NCI-H460 (cell line): ENCODE measurements at places on chromosomes 12 and 14. TPM values are rescaled to one million over a fixed set of nuclear protein-coding genes. Genes with fewer than 3 reads are reported as not detected.
A peak's percentile ranks its signal among the peaks of the same experiment; 100 is the strongest.

GRCh38 chr14:69214393-69214792 is 23.1 kb downstream of the EXD2 start:
- no peak for DNase-seq

DNA sequence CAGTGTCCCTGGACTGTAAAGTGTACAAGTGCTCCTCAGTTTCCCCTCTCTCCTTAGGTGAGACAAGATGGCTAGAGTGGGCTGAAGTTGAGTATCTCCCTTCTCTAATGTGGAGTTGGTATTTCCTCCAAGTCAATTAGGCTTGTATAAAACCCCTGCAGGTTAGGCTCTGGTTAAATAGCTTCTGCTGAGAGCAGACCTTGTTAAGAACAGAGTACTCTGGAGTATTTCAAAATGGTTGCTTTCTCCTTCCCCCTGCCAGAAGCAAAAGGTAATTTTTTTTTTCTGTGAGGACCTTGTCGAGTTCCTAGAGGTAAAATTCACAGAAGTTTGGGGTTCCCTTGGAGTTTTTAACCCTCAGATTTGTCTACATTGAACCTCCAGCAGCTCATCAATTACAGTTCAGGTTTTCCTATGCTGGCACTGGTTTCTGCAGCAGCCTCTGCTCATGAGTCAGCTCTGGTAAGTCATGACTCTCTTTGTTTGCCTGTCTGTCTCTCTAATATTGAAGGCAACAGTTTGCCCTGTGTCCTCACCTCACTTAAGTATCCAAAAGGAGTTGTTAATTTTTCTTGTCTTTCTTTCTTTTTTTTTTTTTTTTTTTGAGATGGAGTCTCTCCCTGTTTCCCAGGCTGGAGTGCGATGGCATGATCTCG is 27.8 kb upstream of the GLIPR1 start:
- DNase-seq: no peak

- no peak for DNase-seq
Measured at GRCh38 chr12:14853961-14854360, 10.6 kb upstream of the ART4 start.

- no peak for DNase-seq
Measured at GRCh38 chr12:128796439-128797118, 27.2 kb downstream of the SLC15A4 start.

DNA sequence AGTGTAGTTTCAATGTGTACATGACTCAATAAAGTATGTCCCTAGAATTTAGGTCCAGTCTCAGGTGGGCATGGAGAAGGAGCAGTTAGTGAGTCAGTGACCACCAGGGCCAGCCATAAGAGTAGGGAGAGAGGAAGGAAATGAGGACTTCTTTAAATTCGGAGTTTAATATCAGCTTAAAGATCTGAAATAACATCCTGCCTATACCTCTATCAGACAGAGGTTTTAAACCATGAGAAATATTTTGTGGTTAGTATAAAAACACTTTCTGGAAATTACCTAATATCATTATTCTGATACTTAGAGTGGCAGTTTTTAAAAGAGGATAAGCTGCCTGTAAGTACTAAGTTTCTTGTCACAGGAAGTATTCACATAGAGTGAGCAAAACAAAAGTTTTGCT is 61.7 kb upstream of the ST8SIA1 start:
- DNase-seq: no peak

FLVCR2 gene
- 0.23 and 0.62 TPM in 2 replicates for total RNA-seq

ESPL1 gene
- 12.3 and 15.7 TPM in 2 replicates for total RNA-seq

PKP2 gene
- total RNA-seq: 4.0 and 4.4 TPM in 2 replicates

TSPAN8 gene
- total RNA-seq: 39.5 and 39.6 TPM in 2 replicates

DNA sequence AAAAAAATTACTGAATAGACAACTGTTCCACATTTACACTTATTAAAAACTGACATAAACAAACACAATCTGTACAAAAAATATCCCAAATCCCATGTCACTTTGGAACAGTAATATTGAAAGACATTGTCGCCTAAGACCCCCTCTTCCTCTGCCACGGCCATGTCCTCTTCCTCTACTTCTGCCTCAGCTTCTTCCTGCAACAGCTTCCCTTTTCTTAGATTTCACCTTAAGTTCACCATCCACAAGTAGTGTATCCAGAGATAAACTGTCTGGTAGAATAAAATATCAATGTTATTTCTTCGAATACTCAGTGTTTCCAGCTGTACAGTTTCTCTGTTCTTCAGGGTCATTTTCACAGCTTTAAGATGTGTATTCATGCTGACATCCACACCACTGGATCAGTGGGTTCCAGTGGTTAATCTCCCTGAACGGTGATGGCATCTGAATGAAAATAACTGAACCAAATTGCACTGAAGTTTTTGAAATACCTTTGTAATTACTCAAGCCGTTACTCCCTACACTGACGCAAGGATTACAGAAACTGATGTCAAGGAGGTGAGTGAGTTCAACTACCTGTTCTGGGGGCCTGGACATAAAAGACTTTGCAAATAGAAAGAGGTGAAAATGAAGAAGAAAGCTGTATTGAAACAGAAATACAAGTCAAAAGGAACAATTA is 208.5 kb downstream of the C12orf50 start:
- peak; percentile 71 for DNase-seq

DNA sequence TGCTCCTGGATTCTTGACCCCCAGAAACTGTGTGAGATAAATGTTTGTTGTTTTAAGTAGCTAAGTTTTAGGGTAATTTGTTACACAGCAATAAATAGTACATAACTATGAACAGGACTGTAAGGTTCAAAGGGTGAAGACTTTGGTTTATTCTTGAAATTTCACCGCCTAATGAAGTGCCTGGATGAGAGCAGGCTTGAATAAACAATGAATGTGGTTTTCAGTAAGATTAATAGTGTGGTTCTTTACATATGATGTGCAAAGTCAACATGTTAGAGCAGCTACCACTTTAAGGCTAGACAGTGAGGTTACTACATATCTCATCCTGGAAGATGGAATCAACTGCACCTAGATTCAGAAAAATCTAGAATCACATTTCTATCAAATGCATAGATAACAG is 145.2 kb upstream of the BTG1 start:
- DNase-seq: no peak

DNA sequence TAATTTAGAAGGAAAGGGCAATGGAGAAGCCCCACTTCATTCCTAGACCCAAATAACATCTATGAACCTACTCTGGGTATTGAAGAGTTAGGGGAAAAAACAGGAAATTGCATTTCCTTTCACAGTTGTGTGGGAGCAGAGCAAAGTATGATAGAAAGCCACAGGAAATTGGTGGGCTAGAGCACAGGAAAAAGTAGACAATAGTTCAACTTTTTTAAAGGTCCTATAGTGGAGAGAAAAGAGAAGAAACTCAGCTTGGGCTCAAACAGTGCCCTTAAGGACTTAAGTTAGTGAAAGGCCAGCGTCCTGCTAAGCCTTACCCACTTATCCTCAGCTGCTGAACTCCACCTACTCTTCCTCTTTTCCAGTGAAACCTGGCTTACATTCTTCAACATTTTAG is 258.1 kb downstream of the DPY19L2 start:
- no peak for DNase-seq

DNA sequence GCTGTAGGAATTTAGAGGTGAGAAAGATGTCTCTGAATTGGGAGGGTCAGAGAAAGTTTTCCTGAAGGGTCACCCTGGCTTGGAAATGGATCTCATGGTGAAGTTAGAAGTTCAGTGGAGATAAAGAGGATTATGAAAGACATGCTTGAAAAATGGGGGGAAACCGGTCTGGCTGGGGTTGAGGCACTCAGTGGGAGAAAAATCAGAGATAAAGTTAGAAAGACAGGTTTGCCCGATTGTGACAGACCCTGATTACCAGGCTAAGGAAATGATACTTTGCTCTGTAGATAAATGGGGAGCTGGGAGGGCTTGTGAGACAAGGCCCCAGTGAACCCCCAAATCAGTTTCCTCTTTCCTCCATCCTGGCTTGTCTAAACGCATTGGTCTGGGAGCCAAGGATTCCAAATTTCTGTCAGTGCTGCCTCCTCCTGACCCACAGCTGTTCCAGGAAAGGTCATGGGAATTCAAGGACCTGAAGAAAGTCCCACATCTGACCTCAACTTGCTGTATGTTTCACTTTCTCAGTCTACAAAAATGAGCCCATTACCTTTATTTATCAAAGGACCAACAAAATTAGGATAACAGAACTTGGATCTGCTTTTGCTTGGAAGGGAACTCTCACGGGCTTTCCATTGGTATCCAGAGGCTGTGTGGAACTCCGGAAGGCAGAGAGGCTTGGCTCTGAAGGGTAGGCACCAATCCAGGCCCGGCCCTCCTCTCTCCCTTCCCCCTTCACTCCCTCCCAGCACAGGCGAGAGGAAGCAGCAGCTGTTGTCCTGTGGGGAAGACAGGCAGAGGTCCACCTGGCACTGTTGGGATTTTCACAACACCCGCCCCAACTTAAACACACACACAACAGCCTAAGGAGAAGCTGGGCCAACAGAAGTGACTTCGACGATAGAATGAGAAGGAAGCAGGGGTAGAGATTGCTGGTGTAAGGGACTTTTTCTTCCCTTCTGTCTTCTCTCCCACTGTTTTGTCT is 3.4 kb upstream of the RNASE7 start:
- no peak for DNase-seq

SMCO2 gene
- 0.27 TPM in 1 of 2 replicates, not detected in the other for total RNA-seq

DNA sequence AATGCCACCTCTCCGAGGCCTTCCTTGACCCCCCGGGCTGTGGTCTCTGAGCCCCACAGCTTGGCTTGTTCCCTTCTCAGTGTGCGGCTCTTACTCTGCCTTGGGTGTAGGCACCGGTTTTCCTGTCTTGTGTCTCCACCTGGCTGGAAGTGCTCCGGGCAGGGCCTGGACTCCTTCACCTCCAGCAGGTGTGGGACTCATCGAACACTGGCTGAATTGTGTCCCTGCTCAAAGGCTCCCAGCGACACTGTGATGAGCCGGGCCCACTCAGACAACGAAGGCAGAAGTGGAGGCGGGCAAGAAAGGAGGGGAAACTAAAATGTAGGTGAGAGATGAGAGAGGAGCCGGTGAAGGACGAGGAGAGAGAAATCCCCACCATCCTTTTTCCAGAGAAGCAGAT is 18.0 kb downstream of the TMEM63C start:
- no peak for DNase-seq

KLRG1 gene
- 0.67 and 0.89 TPM in 2 replicates for total RNA-seq

CRACR2A gene
- total RNA-seq: 4.2 and 4.9 TPM in 2 replicates

DNA sequence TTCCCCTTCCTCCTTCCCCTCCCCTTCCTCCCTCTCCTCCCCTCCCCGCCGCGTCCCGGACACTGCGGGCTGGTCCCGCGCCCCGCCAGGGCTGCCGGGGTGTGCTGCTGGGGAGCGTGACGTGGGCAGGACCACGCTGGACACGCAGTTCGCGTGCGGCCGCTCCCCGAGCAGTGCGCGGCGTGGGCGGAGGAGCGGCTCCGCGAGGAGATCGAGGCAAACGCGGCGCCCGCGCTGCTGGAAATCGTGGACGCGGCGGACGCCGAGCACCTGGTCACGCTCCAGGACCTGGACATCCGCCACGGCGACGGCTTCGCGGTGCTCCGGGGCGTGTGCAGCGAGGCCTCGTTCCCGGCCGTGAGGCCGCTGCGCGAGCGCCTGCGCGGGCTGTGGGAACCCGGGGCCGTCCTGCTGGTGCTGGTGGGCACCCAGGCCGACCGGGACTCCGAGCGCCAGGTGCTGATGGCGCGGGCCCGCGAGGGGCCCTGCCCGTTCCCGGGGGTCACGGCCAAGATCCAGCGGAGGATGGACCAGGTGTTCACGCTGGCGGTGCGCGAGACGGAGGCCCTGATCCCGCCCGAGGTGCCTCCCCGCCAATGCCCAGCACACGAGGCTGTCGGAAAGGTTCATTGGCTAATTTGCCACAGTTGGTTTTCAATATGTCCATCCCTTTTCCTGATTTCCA is 84.3 kb downstream of the TNFAIP2 start:
- no peak for DNase-seq

- no peak for DNase-seq
Measured at GRCh38 chr14:90581745-90582144, 184.9 kb downstream of the CALM1 start.

- DNase-seq: no peak
Measured at GRCh38 chr12:3832738-3833137, 40.5 kb downstream of the PARP11 start.

TAS2R10 gene
- 0.25 TPM in 1 of 2 replicates, not detected in the other for total RNA-seq

GRCh38 chr14:52259434-52259833 is 8.1 kb upstream of the PTGDR start:
- DNase-seq: no peak

- no peak for DNase-seq
Measured at GRCh38 chr12:98275131-98275475, 240.3 kb upstream of the TMPO start.

CARMIL3 gene
- 1.1 and 1.7 TPM in 2 replicates for total RNA-seq

- DNase-seq: no peak
Measured at GRCh38 chr12:51318846-51319599, 5.0 kb downstream of the BIN2 start.

DNA sequence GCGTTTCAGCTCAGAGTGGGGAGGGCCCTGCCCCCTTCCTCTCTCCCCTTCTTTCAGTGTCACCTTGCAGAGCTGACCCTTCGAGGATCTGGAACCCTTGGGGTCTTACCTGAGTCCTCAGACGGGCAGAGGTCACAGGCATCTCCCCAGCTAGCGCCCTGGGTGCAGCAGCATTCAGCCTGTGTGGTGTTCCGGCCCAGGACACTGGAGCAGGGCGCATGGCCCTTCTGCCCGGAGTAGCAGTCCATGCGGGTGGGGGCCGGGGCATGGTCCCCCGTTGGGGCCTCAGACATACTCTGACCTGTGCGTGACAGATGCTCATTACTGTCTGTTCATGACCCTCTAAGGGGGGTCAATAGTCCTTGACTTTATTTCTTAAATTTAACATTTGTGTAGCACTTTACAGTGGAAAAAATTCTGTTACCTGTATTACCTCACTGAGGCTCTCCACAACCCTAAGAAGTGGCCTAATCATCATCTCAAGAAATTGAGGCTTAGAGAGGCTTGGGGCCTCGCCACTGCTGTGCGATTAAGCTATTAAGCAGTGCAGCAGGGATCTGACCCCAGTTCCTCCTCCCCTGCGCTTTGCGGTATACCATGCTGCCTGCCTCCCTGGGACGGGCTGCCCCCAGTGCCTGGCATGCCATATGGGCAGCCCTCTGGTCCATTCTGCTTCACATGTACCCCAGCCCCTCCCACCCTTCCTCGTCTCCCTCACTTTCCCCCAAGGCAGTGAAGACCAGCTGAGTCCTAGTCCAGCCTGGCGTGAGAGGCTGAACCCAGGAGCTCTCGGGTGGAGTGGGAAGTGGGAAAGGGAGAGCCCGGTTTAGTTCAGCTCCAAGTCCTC is 11.5 kb downstream of the ISCA2 start:
- DNase-seq: no peak

C14orf180 gene
- not detected in 2 replicates for total RNA-seq

KSR2 gene
- total RNA-seq: not detected in 2 replicates

- no peak for DNase-seq
Measured at GRCh38 chr12:51320695-51321320, 3.2 kb downstream of the BIN2 start.

DNA sequence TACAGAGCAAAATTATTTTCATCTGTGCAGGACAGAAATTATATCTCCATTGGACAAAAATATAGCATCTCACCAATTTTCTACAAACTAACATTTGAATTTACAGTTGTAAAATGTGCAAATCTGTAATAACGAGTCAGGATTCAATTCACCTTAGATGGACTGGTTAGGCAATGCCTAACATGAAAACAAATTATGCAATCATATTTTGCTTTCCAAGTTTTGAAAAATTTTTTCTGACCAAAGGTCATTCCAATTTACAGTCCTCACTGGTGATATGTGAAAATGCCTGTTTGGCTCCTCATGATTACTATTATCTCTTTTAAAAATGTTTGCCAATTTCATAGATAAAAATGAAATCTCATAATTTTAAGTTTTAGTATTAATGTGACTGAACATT is 6.5 kb upstream of the CPM start:
- no peak for DNase-seq

- no peak for DNase-seq
Measured at GRCh38 chr12:8058506-8058905, 7.7 kb downstream of the C3AR1 start.

GRCh38 chr12:71004578-71004977 is 84.0 kb upstream of the PTPRR start:
- DNase-seq: no peak

VRK1 gene
- total RNA-seq: 37.1 and 38.7 TPM in 2 replicates
